ENCODE measurements at places on chromosomes 16 and 17.

- DNase-seq = no peak
These were observed 165.1 kb downstream of the ABCC12 start for GRCh38 chr16:47990676-47991075.

GRCh38 chr17:77901481-77901880 lies 57.0 kb upstream of the TNRC6C start:
- DNase-seq = no peak

DNA sequence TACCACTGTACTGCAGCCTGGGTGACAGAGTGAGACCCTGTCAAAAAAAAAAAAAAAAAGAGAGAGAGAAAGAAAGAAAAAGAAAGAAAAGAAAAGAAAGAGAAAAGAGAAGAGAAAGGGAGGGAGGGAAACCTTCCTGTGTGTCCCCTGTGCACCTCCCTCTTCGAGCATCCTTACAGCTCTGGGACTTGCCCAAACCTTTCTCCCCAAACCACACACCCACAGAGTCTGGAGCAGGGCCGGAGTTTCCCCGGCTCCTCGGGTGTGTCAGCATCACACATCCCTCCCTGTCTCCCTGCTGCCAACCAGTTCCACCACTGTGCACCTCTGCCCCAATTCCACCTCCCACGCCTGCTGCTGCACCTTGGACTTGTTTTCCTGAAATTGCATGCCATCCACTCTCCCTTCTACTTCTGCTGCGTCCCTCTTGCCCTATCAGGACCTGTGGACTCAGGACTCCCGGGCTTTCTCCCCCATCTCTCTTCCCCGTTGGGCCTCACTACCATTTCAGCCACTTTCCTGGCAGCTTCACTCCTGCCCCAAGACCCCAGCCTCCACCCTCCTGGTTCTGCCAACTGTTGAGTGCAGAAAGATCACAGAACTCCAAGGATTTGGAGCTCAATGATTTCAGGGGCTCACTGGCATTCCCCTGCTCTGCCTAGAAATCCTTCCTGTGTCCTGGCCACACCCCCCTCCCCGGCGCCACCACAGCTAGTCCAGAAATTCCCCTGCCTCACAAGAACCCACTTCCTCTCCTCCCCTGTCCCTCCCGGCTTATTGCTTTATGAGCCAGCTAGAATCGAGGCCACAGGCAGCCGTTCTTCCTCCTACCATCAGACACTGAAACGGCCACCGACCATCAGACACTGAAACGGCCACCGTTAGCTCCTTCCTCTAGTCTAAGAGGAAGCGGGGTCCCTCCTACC lies 3.7 kb upstream of the CDK3 start:
- peak; percentile 48 for DNase-seq

DNA sequence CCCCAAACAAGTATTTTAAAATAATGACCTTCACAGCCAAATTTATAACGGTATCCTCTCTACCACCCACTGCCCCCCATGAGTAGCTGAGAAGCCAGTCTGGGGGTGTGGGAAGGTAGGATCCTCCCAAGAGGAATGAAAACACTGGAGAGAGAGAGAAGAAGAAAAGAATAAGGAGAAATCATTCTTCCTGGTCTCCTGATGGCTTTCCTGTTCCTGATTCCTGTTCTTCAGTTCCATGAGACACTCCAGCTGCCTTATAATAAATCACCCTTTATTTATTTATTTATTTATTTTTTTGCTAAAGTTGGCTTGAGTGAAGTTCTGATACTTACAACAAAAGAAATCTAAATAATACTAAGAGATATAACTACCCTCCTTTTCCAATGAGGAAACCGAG lies 56.4 kb upstream of the FAM20A start:
- no peak for DNase-seq

- no peak for DNase-seq
These were observed 115.1 kb downstream of the SOCS1 start for GRCh38 chr16:11140867-11141266.

GRCh38 chr17:68600931-68601564 lies at the start of gene FAM20A:
TSS of gene FAM20A (minus strand) at chr17:68601367. CDS start at chr17:68600666, 701 bp downstream.
- no peak for DNase-seq
